ENCODE measurements at places on chromosomes 2 and 18.

DNA sequence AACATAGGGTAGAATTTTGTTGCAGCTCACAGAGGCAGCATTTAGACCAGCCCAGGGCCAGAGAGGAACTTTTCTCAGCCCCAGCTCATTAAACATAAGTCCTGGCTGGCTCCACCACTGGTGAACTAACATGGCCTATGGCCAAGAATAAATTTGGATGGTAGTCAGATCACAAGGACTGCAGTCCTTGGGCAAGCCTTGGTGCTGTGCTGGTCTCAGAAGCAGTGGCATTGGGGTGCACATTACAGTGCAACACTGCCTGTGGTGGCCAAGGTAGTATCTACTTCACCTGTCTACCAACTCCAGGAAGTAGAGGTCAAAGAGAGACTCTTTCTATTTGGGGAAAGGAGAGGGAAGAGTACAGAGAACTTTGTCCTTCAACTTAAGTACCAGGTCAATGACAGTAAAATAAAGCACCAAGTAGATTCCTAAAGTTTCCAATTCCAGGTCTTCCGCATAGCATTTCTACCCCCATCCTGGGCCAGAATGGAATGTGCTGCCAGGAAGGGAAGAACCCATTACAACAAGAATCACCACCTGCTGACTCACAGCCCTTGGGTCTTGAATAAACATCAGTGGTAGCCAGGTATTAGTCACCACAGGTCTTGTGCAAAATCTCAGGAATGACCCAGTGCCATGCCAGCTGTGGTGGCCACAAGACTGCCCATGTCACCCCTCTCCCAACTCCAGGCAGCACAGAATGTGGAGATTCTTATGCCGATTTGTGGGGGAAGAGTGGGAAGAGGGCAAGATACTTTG is 155.4 kb upstream of the FSIP2 start:
- no peak for DNase-seq

DNA sequence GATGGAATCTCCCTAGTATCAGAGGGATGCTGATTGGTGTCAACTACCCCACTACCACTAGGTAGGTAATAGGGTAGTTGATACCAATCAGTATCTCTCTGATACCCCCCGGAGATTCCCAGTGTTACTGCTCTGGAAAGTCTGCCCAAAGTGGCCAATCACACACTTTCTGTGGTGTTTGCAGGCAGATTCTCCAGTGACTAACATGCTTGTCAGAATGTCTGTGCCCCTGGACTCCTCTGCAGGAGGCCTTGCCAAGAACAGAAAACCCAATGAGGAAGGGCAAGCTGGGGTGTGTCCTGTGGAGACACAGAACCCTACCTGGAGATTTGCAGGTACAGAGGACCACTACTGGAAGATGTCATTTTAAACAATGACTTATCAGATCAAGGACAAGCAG is 135.1 kb downstream of the RIT2 start:
- DNase-seq = no peak

DNA sequence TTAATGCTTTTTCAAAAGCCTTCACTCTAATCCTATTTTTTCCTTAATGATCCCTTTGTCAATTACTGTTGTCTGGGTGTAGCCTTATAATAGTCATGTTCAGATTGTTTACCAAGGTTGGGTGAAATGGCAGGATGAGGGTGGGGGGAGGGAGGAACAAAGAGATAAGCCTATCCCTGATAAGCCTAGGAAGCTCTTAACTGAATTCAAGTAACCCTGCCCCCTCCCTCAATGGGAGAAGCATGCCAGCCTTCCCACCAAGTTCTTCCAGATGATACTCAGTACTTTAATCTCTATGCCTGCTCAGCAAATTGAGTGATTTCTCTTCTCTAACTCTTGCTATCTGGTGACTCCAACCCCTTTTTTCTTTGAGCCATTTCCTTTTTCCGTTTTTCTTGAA is 180.3 kb upstream of the ETAA1 start:
- DNase-seq = no peak

DNA sequence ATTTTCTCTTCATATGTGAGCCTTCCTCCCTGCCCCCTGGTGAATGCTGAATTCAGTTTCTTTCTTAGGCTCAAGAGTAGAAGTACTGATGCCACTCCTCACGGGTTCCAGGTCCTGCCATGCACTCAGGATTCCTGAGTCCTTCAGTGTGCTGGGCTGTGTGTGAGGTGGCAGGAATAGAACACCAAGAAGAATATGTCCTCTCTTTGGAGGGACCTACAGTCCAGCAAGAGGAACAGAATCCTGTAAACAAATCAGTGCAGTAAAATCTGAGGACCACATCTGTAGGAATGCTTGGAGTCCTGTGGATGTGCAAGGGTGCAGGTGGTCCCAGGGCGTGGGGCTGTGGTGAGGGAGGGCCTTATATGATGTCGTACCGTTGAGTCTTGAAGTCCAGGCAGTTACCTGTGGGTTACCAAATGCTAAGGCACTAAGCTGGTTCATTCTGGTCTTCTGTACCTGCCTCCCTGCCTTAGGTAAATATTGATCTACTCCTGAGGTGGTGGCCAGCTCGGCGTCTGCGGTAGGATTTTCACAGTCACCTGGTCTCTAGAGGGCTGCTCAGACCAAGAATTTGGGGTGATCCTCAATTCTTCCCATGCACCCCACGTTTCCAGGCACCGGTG is 5.5 kb downstream of the ASAP2 start:
- no peak for DNase-seq

DNA sequence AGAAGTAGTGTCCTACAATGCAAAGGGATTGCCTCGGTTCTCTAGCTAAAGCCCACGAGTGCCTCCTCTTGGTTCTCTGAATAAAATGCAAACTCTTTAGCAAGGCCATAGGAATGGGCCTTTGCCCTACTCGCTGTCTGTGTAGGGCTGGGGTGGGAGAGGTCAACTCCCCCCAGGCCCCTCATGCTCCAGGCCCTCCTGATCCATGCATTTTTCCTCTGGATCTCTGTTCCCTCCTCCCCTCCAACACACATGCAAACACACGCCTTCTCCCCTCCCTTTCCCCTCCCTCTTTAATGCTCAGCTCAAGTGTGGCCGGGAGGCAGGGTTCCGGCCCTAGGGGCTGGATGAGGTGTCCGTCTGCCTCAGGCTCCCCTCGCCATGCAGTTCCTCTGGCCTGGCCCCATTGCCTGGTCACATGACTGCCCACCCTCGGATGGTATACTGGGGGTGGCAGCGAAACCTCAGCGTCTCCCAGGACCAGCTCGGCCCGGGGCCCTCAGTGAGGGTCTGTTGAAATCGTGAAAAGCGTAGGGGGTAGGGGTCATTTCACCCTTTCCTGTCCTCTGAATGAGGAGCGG is 14.9 kb upstream of the KLF11 start:
- DNase-seq = no peak

DNA sequence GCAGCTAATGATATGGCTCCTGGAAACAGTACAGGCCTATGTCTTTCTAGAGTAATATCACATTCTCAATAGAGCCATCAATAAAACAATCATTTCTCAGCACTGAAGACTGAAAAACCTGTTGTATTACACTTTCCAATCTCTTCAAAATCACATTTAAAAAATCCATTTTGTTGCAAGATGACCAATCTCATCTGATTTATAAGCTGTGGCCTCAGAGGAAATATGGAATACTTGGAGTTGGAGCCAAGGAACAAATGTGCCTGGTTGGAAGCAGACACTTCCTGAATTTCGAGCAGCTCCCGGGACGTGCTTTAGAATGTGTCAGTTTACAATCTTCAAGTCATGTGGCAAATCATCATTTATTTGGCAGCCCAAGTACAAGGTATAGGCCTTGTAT is 114.5 kb downstream of the ADCYAP1 start:
- DNase-seq = no peak

GRCh38 chr2:196511258-196512168 is 128.0 kb upstream of the CCDC150 start:
- no peak for DNase-seq
